ENCODE measurements at places on chromosomes 2 and 18.

- DNase-seq, result no peak
These were observed 102.9 kb downstream of the BABAM2 start for GRCh38 chr2:27993402-27993787.

GRCh38 chr2:83970217-83970929, 488.7 kb downstream of the SUCLG1 start:
- no peak for DNase-seq

GRCh38 chr2:117801826-117802225, 12.7 kb upstream of the DDX18 start:
- DNase-seq, result no peak

GRCh38 chr2:241901018-241901380, 31.5 kb downstream of the RTP5 start:
- DNase-seq, result no peak

- no peak for DNase-seq
These were observed 102.2 kb downstream of the SOS1 start for GRCh38 chr2:39018638-39019037.

- no peak for DNase-seq
These were observed 4.0 kb upstream of the RND3 start for GRCh38 chr2:150491430-150491829.

DNA sequence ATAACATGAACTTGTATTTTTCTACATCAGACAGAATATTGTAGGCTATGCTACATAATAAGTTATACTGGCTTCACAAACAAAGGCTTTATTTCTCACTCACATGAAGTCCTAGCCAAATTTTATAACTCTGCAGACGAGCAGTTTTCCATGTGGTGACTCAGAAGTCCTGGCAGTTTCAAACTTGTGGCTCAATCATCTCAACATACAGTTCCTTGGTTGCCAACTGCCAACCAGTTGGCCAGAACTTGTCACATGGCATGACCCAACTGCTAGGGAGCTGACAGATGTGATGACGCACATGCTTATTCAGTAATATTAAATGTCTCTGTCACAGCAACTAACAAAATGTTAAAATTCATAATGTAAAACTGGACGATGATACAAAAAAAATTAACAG, 63.8 kb upstream of the ZC3H15 start:
- no peak for DNase-seq

DNA sequence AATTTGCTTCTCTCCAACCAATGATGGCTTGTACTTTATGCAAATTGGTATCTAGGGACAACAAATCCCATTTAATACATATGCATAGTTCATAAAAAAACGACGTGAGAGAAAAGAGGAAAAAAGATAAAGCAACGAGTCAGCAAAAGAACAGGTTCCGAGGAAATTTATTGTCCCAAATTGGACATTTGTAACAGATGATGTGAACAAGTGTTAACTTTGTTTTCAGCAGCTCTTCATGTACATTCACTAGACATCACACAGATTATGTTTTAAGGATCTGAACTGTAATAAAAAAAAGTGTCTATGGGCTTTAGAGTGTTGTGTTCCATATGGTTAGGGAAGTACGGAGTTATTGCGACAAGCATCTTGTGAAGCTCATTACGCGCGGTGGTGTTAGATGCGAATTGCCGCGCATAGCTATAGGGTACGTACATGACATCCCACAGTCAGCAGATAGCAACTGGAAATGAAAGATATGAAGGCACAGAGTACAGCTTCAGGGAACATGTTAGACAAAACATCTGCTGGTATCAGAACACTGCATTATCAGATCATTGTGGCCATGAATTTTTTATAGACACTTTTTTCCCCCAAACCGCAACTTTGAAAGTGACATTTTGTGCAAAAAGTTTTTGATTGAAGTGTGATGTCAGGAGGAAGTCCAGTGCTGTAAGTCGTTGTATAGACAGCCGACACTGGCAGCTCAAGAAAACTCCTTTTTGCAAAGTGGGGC, 1073.1 kb upstream of the FANCL start:
- DNase-seq, result no peak

GRCh38 chr2:232776435-232776834, at the start of gene KCNJ13:
TSS of gene KCNJ13 (minus strand) at chr2:232776565. CDS start at chr2:232771362, 5,203 bp downstream.
- DNase-seq, result no peak

GRCh38 chr18:23934252-23934651, 80.3 kb upstream of the TTC39C start:
- DNase-seq, result no peak

GRCh38 chr2:122074201-122074600, 318.8 kb downstream of the TSN start:
- no peak for DNase-seq

- no peak for DNase-seq
These were observed 2.5 kb upstream of the PKDCC start for GRCh38 chr2:42045352-42045751.

DNA sequence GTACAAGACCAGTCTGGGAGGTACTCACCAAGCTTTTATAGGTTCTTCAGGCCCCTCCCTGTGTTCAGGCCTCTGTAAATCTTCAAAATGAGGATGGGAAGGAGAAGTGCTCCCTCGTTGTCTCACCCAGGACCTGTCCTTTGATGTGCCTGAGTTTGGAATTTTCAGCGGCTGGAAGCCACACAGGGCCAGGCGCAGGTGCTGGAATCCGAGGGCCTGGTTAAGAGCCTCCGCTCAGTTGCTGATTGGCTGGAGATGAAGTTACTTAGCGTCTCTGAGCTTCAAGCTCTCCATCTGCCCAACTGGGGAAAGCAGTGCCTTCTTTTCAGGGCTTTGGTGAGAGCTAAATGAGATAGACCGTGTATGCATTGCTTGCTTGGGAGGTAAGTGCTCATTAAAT, 30.0 kb downstream of the HJURP start:
- no peak for DNase-seq

GRCh38 chr2:57753636-57754035, 293.0 kb upstream of the VRK2 start:
- DNase-seq, result no peak
